ENCODE measurements at places on chromosomes 7 and 10. TPM values are rescaled to one million over a fixed set of nuclear protein-coding genes. Genes with fewer than 3 reads are reported as not detected.

Gene TMEM178B
- total RNA-seq = 0.11 TPM

Gene CALHM1
- total RNA-seq = not detected

Gene CRYGN
- total RNA-seq = not detected

Gene PAX4
- total RNA-seq = not detected

Gene LRGUK
- not detected for total RNA-seq

Gene GIMAP7
- total RNA-seq = not detected

Gene GRID2IP
- 0.65 TPM for total RNA-seq

Gene GATA3
- total RNA-seq = 27.7 TPM

Gene JAKMIP3
- total RNA-seq = 0.50 TPM

Gene MYPN
- not detected for total RNA-seq

Gene KIF11
- total RNA-seq = 37.7 TPM

Gene SPDYE2
- total RNA-seq = not detected

Gene ACSM6
- not detected for total RNA-seq

Gene TFPI2
- total RNA-seq = not detected

Gene MEOX2
- not detected for total RNA-seq

Gene DNAJC1
- 54.2 TPM for total RNA-seq

Gene PPP1R17
- total RNA-seq = not detected

Gene ZPBP
- not detected for total RNA-seq

Gene MDFIC
- 4.2 TPM for total RNA-seq

Gene ACHE
- total RNA-seq = 19.0 TPM

Gene SYCE1
- total RNA-seq = not detected

Gene MGMT
- 57.0 TPM for total RNA-seq

Gene ADAM22
- 10.1 TPM for total RNA-seq

Measured in Caco-2 (cell line).